ENCODE measurements at places on chromosomes 5 and 9.

- DNase-seq = no peak
These were observed 71.0 kb downstream of the INVS start for GRCh38 chr9:100170085-100170484.

DNA sequence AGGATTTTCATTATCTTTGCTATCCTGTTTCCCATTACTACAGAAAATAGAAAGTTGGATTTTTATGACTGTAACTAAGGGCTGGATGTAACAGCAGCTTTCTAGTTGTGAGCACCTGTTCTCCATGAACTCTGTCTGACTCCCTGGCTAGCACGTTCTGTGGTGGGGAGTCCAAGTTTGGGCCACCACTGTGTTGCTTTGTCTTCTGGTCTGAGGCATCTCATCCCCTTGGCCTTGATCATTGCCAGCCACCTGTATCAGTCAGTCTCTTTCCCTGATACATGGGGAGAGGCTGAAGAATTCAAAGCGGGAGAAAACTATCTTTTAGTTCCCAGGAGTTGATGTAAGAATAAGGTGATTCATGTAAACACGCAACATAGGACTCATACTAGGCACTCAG is 33.4 kb downstream of the WDR70 start:
- no peak for DNase-seq

DNA sequence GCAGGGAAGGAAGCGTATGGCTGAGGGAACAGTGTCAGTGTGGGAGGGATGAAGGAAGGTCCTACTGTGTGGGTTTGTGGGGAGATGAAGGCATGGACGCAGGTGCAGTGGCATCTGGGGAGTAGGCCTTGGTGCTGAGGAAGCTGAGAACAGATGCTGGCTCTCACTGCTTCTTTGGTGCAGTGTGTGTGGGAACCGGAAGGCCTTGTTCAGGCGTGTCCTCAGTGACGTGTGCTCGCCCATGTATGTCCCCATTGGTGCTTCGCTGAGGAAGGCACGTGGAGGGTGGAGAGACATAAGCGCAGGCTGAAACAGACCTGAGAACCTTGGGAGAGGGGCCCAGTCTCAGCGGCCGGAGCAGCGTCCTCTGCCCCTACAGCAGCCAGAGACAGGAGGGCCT is 18.7 kb downstream of the ADAMTS13 start:
- no peak for DNase-seq

- no peak for DNase-seq
These were observed 106.8 kb downstream of the FRMD3 start for GRCh38 chr9:83431101-83432060.

GRCh38 chr9:117734523-117735314 is 30.5 kb downstream of the TLR4 start:
- DNase-seq = no peak

DNA sequence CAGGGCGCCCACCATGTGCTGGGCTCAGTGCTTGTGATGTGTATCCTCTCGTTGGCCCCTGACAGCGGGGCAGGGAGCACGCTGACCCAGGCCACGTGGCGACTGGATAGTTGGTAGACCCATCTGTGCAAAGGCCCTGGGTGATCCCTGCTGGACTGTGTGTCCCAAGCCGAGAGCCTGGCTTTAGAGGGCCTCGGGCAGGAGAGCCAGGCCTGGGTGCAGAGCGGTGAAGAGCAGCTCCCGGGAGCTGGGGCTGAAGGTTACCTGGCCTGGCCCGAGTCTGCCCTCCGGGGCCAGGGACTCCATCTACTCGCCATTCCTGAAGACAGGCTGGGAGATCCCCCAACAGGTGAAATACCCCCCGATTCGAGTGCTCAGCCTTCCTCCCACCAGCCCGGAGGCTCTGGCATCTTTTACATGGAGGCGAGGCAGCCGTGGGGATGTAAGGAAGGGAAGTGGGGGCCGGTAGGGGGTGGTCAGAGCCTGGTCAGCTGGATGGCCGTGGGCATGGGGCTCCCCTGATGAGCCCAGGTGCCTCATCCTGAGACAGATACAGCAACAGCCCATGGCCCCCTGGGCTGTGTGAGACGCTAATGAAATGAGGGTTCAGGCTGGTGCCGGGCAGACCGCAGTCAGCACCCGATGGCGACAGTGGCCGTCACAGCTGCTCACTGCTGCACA is 19.0 kb downstream of the NCS1 start:
- no peak for DNase-seq

GRCh38 chr9:111222757-111223156 is 107.3 kb downstream of the OR2K2 start:
- DNase-seq = no peak

GRCh38 chr9:113356686-113357292 is 7.4 kb downstream of the BSPRY start:
- no peak for DNase-seq

DNA sequence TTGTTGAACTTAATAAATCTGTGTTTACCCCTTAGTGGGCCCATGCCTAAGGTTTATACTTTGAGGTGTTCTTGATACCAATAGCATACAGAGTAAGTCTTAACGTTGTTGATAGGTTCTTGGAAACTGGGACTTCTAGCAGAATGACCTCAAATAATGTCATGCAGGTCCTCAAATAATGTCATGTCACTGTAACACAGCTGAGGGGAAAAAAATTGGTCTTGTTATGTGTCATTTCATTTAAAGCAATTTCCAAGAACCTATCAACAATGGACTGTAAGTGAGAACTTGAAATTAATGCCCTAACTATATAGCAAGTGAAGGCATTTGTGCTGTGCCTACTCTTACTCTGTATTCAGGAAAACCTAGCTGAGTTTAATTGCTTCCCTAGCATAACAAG is 7.2 kb downstream of the DNAJA1 start:
- no peak for DNase-seq

GRCh38 chr9:95971815-95972214 is 96.3 kb downstream of the ERCC6L2 start:
- DNase-seq = no peak

DNA sequence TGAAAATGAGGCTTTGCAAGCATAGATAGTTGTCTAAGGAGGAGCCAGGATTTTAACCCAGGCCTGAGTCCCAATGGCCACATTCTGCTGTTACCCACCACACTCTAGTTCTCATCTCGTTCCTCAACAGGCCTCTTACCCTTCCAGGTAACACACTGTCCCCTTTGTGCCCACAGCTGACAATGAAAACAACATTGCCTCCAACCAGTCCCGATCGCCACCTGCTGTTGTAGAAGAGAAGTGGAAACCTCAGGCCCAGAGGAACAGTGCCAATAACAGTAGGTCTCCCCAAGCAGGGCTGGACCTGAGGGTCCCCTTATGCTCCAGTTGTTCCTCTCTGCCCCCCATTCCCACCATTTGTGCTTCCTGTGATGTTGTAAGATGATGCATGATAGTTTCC is 30.4 kb downstream of the AMBP start:
- no peak for DNase-seq

GRCh38 chr5:95487880-95488279 is 66.9 kb downstream of the SKIC3 start:
- DNase-seq = no peak

DNA sequence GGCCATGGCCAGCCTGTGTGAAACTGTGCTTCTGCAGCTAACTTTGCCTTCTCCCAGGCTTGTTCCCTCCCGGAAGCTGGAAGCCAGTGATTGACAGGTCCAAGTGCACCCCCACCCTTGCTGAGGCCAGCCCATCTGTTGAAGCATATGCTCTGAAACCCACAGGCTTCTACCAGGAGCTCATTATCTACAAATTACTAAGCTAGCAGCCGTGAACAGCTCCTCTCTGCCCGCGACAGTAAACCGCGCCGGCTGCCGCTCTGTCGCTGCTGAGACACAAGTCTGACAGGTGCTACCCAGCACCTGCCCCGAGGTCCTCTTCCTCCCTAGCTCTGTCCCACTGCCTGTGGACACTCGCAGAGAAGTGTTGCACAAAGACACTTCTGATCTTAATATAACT is 490.9 kb downstream of the GADD45G start:
- DNase-seq = no peak
